ENCODE measurements at places on chromosomes 11 and 22.
A peak's percentile ranks its signal among the peaks of the same experiment; 100 is the strongest.

- no peak for DNase-seq
Observed at GRCh38 chr11:65425105-65425970, 2.7 kb downstream of the NEAT1 start.

DNA sequence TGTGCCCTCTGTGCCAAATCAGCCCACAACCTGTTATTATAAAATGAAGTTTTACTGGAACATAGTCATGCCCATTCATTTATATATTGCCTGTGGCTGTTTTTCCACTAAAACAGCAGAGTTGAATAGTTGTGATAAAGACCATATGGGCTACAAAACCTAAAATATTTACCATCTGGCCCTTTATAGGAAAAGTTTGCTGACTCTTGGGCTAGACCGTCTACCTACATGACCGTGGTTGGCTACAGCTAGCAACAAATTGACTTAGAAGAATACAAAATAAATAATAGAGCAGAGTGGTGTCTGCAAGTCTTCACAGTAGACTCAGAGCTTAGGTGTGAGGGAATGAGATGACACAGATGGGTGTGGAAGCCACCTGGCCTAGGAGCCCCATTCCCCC is 11.2 kb upstream of the IL18BP start:
- no peak for DNase-seq

DNA sequence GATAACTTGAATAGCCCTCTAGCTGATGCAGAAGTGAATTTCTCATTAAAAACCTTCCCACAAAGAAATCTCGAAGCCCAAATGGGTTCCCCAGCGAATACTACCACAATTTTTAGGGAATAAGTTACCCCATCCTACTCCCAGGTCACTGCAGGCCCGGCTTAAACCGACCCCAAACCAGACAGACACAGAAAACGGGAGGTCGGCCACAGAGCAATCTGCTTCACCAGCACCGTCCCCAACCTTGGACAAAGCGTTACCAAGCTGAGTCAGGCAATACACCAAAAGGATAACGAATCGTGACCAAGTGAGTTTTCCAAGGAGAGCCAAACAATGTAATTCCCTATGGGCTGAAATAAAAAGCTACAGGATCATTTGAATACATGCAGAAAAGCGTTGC is 575 bp upstream of the MOV10L1 start:
- no peak for DNase-seq

DNA sequence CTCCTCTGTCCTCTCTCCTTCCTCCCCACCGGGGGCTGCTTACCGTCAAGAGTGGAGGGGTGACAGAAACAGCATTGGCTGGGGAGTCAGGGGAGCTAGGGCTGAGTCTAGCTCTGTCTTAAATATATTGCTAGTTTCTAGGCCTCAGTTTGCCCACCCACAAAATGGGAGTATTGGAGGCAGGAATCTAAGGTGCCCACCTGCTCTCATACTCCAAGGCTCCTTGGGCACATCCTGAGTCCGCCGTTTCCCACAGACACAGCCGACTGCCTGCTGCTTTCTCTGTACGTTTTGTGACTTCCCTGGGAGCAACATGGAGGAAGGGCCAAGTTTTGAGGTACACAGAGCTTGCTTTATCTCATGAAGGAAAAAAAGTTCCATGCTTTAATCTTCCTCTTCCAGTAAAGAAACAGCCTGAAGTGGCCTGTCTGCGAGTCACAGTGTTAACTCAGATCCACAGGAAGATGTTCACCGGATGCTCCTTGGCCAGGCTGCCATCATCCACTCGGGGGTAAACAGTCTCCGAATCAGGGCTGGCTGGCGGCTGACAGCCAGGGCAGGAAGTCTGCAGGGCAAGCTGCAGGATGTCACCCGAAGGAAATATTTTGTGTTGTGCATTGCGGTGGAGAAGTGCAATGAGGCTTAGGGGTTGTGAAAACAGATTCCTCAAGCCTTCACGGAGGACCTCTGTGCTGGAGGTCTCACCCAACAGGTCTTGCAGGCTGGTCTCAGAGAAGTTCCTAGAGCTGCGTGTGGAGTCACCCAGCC is 11.0 kb upstream of the CERK start:
- DNase-seq: no peak

GRCh38 chr11:17718510-17718962 is 835 bp upstream of the MYOD1 start:
- no peak for DNase-seq

DNA sequence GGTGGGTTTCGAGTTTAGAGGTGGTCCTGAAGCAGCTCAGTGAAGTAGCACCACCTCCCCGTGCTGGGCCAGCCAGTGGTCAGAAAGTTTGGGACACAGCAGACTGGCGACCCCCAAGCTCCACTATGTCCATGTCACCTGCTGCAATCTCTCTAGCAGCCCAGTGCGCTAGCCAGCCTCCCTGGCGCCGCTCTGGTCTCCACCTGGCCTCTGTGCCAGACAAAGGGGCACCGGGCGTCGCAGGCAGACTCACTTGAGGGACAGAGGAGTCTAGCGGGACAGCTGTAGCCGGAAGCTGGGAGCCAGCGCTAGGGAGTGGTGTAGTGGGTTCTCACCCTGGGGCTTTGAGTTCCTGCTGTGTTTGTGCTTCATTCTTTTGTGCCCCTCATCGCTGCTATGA is 25.5 kb downstream of the MYBPC3 start:
- no peak for DNase-seq

DNA sequence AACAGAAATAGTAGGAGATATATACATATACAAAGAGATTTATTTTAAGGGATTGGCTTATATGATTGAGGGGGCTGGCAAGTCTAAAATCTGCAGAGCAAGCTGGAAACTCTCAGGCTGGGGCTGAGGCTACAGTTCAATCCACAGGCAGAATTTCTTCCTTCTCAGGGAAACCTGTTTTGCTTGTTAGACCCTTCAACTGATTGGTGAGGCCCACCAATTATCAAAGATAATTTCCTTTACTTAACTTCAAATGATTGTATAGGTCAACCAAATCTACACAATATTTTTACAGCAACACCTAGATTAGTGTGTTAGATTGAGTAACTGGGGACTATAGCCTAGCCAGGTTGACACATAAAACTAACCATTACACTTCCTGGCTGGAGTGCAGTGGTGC is 4.7 kb upstream of the PLEKHB1 start:
- DNase-seq: no peak

DNA sequence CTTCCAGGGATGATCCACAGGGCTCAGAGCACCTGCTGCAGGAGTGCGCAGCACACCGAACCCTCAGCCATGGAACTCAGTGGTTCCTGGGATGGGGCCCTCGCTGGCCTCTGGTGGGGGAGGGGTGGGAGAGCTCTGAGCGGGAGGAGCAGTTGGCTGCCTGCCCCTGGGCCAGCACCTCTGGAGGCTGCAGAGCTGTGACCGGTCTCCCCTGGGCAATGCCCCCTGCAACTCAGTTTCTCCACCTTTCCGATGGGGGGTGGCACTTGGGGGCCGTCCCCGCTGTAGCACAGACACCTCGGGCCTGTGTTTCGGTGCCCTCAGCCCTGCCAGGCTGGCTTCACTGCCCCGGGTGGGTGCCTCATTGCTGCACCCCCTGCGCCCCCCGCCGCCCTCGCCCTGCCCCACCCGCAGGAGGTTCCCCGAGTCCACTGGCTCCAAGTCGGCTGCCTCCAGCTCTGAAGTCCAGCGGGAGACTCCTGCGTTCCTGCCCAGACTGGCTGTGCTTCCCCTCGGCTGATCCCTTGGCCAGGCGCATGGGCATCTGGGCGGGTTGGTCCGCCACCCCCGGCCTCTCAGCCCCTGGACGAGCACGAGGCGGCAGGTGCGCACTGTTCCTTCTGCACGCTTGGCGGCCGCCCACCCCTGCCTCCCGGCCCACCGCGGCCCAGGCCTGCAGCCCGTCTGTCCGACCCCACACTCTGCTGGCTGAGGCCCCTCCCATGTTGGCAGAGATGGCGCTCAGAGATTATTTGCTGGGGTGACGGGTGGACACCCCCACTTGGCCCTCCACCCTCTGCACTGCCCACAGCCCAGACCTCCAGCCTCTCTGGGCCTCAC is 1.8 kb downstream of the MUC6 start:
- no peak for DNase-seq

- DNase-seq: no peak
Observed at GRCh38 chr22:17272511-17272991, 53.3 kb upstream of the ADA2 start.

GRCh38 chr11:78943841-78944240 is 369.2 kb upstream of the NARS2 start:
- no peak for DNase-seq

DNA sequence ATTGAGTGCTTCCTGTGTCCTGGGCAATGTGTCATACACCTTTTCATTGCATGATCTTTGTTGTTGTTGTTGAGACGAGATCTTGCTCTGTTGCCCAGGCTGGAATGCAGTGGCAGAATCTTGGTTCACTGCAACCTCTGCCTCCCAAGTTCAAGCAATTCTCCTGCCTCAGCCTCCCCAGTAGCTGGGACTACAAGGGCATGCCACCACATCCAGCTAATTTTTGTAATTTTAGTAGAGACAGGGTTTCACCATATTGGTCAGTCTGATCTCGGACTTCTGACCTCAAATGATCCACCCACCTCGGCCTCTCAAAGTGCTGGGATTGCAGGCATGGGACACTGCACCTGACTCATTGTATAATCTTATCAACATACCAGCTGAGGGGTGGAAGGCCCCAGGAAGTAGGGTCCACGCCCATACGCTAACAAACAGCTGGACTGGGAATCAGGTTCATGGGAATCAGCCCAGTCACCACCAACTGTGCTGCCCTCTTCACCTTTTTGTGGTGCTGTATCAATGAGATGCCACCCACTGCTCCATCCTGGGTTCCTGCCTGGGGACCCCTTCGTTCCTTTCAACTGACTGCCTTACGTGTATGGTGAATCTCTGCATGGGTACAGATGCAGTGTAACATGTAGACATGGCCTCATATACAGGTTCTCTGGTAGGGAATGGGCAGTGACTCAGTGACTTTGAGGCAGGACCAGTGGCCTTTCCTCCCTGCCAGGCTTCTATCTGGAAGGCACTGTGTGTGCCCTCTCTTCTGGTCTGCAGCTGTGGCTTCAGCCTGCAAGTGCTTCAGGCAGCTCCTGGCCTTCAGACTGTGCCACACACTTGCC is 32.5 kb upstream of the YWHAH start:
- DNase-seq: no peak

DNA sequence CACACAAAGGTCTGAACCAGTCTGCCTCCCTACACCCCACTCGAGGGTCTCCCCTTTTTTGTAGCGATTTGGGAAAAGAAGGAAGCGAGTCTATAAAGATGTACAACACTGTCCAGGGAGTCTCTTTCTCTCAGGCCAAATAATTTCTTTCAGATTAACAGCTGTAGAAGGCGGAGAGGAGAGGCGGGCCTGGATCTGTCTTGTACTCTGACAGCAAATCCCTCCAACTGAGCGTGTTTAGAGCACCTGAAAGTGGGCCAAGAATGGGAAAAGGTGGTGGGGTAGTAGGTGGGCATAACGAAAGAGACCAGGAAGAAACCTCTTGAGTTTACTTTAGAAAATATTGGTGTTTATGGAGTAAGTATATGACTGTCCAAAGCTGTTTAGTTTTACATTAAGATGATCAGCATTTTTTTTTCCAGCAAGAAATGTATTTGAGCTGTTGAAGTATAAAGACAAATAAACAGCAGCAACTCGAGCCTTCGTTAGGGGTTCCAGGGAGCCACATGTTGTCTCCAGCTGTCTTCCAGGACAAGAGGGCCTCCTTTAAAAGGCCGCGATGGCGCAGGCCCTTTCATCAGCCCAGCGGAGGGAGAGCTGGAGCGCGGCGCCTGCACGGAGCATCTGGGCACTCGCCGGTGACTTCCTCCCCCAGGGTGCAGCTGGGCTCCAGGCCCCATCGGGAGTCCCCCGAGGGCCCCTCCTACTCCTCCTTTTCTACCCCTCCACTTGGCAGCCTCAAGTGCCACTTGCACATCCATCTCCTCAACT is 34.9 kb downstream of the SCUBE1 start:
- DNase-seq: no peak

DNA sequence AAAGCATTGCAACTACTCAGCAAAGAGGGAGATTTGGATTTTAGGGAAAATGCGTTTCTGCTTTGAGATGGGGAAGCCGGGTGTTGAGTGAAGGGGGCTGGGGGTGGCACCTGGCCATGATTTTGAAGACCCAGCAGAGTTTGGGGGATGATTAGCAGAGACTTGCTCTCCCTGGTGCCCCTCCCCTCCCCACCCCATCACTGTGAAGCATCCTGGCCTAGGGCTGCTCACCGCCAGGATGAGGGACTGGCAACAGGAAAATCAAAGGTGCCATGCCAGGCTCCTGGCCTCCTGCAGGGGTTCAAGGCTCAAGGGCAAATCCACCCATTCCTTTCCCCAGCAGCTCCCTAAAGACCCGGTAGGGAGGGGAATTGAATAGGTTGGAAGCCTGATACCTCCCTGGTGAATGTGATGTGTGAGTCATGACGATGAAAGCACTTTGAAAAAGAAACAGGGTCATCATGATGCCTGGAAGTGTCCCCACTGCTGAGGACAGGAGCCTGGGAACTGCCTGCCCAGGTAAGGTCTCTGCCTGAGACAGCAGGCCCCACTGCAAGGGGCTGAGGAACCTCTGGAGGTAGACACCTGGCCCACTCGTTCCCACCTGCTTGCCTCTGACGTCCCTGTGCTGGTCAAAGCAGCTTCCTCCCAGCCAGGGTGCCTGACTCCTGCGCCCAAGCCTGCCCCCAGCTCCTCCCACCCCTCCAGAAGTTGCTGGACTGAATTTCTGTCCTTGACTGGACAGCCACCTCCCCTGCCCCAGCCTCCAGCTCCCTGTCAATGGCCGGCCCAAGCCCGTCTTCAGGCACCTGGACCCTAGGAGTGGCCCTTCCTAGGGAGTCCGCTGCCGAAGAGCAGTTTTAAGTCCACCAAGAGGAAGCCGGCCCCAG is 1.7 kb downstream of the CHST1 start:
- no peak for DNase-seq

GRCh38 chr11:78467931-78468330 is 50.3 kb upstream of the GAB2 start:
- DNase-seq: no peak

- no peak for DNase-seq
Observed at GRCh38 chr11:93652679-93653078, 8.8 kb upstream of the CEP295 start.

DNA sequence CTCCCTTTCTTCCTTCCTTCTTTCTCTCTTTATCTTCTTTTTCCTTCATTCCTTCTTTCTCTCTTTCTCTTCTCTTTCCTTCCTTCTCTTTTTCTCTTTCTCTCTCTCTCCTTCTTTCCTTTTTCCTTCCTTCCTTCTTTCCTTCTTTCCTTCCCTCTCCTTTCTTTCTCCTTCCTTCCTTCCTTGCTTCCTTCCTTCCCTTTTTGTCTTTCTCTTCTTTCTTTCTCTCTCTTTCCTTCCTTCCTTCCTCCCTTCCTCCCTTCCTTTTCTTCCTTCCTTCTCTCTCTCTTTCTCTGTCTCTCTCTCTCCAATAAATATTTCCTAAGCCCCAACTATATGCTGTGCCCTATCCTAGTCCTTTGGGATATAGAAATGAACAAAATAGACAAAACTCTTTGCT is 60.5 kb downstream of the CACNG2 start:
- DNase-seq: no peak

GRCh38 chr11:96969251-96969650 is 579.4 kb downstream of the JRKL start:
- no peak for DNase-seq

- DNase-seq: peak; percentile 23
Observed at GRCh38 chr22:40040927-40041326, 46.2 kb downstream of the FAM83F start.

All from anterior cingulate cortex (tissue), 58 donors.